Activated naive CD4-positive, alpha-beta T cell treated with anti-CD3 and anti-CD28 coated beads, Interleukin-2, amount 50 U/mL, for 72 hours (primary cell): ENCODE measurements at places on chromosomes 5 and 9.
A peak's percentile ranks its signal among the peaks of the same experiment; 100 is the strongest.

DNA sequence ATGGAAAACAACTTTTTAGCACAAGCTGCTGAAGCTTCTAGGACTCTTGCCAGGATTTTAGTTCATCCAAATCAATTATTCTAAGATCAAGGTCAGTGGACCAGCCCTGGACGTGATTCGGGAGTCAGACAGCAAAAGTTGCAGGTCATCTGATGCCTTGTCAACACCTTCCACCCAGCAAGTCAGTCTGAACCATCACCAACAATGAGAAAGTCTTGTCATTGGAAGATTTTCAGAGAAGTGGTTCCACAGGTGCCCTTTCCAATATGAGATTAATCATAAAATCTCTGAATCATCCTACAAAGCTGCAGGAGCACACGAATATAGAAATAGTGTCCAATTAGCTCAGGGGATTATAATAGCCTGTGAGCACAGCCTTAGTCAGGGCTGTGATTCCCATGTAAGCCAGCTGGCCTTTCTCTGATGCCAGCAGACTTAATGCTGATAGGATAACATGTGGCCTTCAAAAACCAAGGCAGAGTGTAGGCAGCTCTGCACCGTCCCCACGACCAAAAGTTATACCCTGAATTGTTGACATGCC is 445.0 kb upstream of the TRPC7 start:
- DNase-seq: no peak

GRCh38 chr5:143922718-143923117 is 110.8 kb downstream of the HMHB1 start:
- no peak for DNase-seq

DNA sequence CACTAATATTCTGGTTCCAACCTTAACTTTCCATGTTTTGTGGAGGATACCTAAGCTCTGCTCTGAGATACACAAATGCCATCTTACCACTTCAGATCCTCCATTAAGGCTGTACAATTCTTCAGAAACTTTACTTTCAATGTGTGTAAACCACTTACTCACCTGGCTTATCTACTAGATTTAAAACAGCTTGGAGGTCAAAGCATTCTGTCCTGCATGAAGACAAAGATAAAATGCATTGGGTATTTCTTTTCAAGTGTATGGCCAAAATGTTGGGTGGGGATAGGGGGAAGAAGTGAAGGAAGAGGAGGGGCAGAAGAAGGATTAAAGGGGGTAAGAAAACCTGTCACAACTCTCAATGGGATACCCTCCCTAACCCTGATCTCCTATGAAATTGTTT is 939 bp downstream of the GOLGA1 start:
- DNase-seq: no peak

GRCh38 chr5:154059583-154059982 is 20.8 kb downstream of the MFAP3 start:
- no peak for DNase-seq

GRCh38 chr9:18726546-18726945 is 252.6 kb downstream of the ADAMTSL1 start:
- DNase-seq: no peak

GRCh38 chr9:29211580-29212396 is 1638.5 kb upstream of the C9orf72 start:
- no peak for DNase-seq

- no peak for DNase-seq
Measured at GRCh38 chr5:150765799-150766169, 7.0 kb upstream of the DCTN4 start.

DNA sequence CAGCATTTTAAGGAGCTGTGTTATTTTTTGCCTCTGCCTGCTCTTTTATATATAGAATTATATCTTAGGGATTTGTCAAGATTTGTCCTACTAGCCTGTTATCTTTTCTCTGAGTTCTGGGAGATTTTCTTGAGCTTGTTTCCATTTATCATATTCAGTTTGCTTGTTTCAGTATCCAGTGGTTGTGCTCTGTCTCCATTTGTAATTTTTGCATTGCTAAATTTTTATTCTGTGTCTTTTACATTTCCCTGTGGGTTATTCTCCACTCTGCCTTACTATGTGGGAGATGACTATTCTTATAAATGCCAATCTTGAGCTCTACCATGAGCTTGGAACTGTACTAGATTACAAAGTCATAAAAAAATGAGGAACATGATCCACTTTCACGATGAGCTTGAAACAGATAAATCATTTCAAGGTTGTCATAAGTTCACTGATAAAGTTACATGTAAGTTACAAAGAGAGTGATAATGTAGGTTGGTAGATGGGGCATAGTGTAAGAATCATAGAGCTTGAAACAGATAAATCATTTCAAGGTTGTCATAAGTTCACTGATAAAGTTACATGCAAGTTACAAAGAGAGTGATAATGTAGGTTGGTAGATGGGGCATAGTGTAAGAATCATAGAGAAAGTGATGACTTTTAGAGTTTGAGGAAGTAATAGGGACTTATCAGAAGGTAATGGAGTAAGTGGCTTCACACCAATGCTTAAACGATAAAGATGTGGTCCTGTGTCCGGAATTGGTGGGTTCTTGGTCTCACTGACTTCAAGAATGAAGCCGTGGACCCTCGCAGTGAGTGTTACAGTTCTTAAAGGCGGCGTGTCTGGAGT is 287.3 kb downstream of the ADGRV1 start:
- no peak for DNase-seq

GRCh38 chr9:88387036-88387551 is 1.1 kb upstream of the SPIN1 start:
- DNase-seq: peak; percentile 24

DNA sequence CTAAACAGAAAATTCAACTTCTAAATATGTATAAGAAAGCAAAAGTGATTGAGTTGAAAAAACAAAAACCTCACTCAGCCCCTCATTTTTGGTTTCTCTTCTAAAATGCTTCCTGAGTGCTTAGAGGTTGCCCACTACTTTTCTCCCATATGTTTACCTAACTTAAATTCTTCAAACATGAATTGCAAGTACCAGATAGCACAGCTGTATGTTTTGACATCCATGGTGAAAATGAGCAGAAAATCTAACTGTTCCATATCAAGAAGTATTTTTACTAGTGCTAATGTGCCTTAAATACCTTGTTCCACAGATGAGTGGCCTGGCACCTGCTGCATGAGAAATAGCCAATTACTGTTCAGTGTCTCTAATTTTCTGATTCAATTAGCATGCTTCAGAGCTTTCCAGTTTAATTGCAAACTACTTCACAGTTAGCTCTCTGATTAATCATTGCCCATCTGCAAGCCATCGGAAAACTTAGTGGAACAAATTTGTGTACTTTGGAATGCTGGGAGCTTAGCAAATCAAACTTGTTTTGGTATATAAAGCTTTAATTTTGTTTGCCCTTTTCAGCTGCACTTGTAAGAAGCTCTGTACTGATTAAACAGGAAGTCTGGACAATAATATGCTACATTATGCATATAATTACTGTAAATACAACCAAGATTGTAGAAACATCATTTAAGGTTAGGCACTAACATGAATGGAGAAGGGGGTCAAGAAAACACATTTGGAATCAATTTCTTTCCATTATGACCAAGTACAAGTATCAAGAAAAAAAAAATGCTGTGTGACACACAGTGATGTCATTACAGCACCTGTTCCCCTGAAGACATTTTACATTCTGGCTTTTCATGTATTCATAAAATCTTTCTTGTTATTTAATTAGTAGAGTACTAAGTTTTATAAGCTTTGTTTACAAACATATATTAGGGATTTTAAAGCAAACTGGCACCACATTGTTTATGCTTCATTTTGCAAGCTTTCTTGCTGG is 65.6 kb downstream of the POU5F2 start:
- DNase-seq: no peak

- no peak for DNase-seq
Measured at GRCh38 chr5:75656311-75657003, 45.2 kb downstream of the ANKDD1B start.

DNA sequence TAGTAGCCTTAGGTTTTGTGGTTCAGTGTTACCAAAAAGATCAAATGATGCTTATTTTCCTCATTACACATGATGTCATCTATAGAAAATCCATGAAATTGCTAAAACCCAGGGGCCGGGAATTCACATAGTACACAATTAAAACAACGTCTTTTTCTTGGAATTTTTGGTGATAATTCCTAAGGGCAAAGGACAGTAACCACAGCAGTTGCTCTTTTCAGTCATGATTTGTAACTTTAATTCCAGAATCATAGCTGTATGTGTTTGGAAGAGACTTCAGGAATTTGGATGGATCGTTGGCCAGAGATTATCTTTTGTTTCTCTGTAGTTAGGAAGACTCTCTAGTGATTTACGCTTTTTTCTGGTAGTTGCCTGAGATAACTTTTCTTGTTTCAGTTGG is 748.7 kb downstream of the TLE4 start:
- DNase-seq: no peak

- no peak for DNase-seq
Measured at GRCh38 chr5:10933121-10933520, 172.1 kb upstream of the DAP start.

GRCh38 chr9:3957306-3957705 is 342.6 kb downstream of the GLIS3 start:
- DNase-seq: no peak

DNA sequence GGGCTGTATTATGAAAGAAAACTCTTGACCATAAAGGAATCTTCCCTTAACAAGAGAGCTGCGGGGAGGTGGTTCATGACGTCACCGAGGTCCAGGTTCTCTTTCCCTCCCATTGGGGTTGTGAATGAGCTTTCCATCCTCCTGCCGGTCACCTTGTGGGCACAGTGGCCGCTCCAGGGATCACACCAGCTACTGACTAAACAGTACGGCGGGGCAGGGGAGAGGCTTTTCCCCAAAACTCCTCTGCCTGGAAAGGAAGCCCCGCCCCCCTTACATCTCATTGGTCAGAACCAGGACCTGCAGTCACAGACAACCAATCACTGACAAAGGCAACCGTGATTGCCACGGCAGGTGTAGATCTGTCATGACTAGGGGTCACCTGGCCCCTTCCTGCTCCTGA is 35.6 kb downstream of the ROR2 start:
- DNase-seq: no peak

GRCh38 chr5:161064781-161065180 is 212.8 kb upstream of the ATP10B start:
- no peak for DNase-seq

DNA sequence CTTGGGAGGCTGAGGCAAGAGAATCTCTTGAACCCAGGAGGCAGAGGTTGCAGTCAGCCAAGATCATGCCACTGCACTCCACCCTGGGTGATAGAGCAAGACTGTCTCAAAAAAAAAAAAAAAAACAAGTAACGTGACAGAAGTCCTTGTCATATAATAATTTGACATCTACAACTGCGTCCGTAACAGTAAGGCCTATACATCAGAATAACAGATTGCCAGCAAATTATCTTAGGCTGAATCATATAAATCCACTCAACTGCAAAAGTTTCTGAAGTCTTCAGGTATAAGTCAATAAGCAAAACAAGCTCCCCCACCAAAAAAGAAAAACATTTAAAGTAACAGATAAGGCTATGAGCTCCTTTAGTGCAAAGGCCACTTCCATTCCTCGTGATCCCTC is 3.3 kb downstream of the MAPKAP1 start:
- no peak for DNase-seq

DNA sequence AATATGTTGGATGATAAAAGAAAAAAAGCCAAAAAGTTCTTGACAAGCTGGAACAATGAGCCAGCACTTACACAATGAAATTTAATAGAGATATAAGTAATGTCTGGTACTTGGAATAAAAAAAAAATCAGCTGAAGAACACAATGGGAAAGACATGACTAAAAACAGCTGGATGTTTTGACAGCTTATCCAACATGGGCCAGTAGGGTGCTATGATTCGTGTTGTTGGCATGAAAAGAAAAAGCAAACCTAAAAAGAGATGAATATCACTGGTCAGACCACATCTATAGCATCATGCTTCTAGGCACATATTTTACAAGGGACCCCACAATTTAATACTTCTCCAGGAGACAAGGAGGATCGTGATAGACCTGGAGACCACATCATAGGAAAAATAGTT is 175.3 kb downstream of the ARL15 start:
- no peak for DNase-seq

GRCh38 chr5:122846051-122846550 is 688 bp downstream of the SNX24 start:
- no peak for DNase-seq

DNA sequence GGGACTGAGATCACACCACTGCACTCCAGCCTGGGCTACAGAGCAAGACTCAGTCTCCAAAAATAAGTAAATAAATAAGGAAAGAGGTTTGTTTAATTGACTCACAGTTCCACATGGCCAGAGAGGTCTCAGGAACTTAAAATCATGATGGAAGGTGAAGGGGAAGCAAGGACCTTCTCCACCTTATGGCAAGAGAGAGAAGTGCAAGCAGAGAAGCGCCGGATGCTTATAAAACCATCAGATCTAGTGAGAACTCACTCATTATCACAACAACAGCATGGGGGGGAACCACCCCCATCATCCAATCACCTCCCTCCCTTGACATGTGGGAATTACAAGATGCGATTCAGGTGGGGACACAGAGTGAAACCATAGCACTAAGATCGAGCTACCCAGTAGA is 22.8 kb upstream of the RGMB start:
- DNase-seq: no peak

- no peak for DNase-seq
Measured at GRCh38 chr5:145324767-145325479, 510.2 kb downstream of the PRELID2 start.

GRCh38 chr9:96084331-96084734 is 208.8 kb downstream of the ERCC6L2 start:
- no peak for DNase-seq

GRCh38 chr9:97368964-97369363 is 42.9 kb upstream of the TDRD7 start:
- DNase-seq: no peak

GRCh38 chr9:22241024-22241423 is 205.6 kb upstream of the DMRTA1 start:
- no peak for DNase-seq

- DNase-seq: no peak
Measured at GRCh38 chr9:137853392-137853995, 24.1 kb upstream of the CACNA1B start.

- DNase-seq: no peak
Measured at GRCh38 chr9:124628741-124629140, 121.5 kb upstream of the NR5A1 start.

DNA sequence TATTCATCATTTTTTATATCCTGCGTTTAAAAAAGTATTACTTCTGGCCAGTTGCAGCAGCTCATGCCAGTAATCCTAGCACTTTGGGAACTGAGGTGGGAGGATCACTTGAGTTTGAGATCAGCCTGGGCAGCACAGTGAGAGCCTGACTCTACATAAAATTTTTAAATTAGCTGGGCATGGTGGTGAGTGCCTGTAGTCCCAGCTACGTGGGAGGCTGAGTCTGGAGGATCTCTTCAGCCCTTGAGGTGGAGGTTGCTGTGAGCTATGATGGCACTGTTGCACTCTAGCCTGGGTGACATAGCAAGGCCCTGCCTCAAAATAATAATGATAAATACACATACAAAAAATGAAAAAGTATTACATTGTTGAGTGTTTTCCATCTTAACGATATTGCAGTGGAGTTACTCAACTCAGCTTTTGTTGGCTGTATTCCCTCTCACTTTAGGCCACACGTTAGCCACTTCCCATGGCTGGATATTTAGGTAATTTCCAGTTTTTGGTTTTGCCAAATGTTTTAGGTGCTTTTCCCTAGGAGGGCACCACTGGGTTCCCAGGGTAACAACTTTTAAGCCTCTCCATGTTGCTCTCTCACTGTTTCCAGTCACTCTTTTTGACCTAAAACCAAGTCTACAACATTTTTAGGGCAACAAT is 20.6 kb downstream of the SHB start:
- DNase-seq: no peak
